Panc1 (cell line): ENCODE measurements at places on chromosomes 2 and 18.

DNA sequence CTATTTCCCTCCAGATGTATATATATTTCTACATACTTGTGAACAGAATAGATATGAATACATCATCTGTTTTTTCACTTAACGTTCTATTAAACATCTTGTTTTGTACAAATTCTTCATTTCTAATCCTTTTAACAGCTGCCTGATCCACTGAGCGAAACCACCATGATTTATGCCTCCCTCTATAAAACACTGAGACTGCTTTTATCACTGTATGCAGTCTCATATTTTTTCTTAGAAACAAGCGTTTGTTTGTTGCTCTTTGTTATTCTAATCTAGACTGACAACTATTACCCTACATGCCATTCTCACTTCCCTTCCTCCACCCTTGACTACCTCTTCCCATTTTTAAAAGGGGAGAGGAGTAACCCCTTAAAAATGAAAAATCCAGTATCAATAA lies 88.2 kb downstream of the DTNB start:
- no peak overlapping the region for H3K27ac ChIP-seq
- no peak overlapping the region for H3K4me3 ChIP-seq
- H3K4me1 ChIP-seq, result no peaks in the 10 kb centered on the region
- DNase-seq, result no peak
- no peaks in the 10 kb centered on the region for H3K27me3 ChIP-seq

DNA sequence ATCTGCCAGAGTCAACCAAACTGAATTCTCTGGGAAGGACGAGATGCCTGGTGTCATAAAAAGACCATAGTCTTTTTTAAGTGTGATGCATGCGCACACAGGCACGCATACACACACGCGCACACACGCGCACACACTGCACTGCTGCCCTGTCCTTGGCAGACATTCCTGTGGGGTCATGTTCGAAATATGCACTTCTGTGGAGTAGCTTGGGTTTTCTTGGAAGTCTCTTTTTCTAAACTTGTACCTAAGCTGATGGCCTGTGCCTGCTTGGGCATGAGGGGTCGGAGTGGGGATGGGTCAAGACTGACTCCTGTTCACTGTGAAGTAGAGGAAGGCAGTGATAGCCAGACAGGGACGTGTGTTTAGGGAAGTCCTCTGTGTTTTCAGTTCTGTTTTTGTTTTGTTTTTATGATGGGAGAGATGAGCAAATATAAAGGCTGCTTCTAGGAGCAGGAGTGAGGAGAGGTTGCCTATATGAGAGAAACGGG lies 4.0 kb upstream of the RMC1 start:
- no peak overlapping the region for H3K4me3 ChIP-seq
- H3K27ac ChIP-seq, result no peak overlapping the region
- H3K27me3 ChIP-seq, result no peaks in the 10 kb centered on the region
- peaks cover 6% of the 10 kb centered on the region; the same call in 1 of the 2 replicates for H3K4me1 ChIP-seq
- no peak for DNase-seq

DNA sequence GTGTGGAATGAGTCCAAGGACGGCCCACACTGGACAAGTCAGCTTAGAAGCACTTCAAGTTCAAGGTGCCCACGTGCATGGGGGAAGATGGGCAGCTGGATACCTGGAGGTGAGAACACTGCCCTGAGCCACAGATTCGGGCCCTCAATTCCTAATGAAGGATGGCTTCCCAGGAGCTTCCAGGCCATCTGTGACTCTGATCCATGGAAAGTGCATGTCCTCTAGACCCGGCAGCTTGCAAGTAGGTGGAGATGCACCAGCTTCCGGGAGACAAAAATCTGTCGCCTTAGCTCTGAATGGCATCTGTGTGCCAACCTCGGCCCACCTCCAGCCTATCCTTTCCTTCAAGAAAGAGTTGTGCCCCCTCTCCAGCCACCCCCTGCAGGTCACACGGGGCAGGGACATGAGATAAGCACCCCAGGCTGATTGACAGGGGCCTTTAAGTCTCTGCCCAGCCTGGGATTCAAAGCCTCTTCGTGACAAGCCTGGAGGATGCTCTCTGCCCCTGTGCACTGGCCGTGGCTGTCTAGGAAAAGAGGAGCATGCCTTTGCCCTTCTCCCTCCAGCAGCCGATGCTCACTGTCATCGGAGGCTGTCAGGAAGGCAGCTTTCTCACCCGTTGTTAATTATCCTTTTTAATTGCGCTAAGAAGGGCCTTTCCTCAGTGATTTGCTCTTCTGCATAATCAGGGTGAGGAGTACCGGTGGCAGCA lies 65.5 kb downstream of the BIN1 start:
- H3K27me3 ChIP-seq, result no peaks in the 10 kb centered on the region
- no peak overlapping the region for H3K4me3 ChIP-seq
- no peaks in the 10 kb centered on the region for H3K4me1 ChIP-seq
- no peak overlapping the region for H3K27ac ChIP-seq

DNA sequence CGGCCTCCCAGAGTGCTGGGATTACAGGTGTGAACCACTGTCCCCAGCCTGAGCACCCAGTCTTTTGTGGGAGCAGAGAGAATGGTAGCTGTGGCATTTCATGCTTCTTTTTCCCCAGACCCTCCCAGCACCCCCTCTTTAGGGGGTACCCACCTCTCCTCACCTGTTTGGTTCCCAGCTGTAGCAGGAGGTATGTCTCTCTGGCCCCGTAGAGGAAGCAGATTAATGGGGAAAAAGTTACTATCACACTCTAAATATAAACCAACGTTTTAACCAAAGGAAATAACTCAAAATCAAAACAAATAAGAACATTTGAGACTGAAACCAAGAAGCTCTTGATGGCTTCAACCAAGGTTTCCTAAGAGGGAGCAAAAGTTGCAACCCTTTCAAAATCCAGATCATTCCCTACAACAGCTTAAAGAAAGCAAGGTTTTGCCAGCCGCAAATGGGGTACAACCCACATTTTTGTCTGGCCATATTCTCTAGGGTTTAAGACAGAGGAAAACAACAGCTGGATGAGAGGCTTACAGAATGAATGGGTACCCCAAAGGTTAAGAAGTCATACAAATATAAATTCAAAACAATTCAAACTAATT lies 8.0 kb downstream of the RNF125 start:
- H3K4me3 ChIP-seq, result no peak overlapping the region
- H3K36me3 ChIP-seq, result no peaks in the 10 kb centered on the region
- no peaks in the 10 kb centered on the region for H3K4me1 ChIP-seq
- DNase-seq, result no peak

DNA sequence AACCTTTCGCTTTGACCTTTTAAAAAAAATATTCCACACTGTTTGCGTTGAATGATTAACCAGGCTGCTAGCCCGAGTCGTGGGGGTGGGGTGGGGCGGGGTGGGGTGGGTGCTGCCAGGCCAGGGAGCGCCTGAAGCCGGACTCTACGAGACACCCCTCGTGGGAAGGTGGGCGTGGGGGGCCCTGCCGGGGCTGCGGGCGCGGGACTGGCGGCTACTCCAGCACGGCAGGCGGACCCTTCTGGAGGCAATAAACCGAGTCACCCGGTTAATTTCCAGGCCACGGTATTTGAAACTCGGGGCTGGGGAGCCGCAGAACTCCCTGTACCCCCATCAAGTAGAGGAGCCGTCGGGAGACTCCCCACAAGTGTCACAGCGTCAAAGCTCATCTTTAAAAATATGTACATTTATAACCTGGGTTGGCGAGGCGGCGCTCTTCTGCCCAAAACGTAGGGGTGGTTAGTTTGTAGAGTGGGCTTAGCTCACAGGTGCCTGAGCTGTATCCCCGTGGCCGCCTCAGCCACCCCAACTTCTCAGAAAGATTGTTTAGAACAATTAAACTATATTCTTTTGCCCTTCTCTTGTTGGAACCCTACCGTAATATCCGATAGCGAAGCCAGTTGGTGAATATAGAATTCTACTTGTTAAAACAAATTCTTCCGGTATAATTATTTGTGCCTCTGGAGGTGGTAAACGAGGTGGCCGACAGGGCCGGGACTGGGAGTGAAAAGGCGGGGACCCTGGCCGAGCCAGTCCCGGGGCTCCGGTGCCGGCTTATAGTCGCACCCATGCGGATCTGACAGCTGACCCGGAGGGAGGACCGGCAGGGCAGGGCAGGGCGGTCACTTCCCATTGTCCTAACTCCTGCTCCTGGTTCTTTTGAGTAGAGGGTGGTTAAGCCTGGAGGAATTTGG lies 1.4 kb downstream of the B3GNT2 start:
- DNase-seq, result no peak
- peak overlapping the region; percentile 26; the same call in 1 of the 2 replicates for H3K27ac ChIP-seq
- peaks cover 17% of the 10 kb centered on the region; the same call in 1 of the 2 replicates for H3K4me1 ChIP-seq
- H3K4me3 ChIP-seq, result peak overlapping the region; percentile 91
- H3K27me3 ChIP-seq, result no peaks in the 10 kb centered on the region
- no peaks in the 10 kb centered on the region; the same call in 1 of the 2 replicates for H3K36me3 ChIP-seq

GRCh38 chr18:13530879-13531387 lies 195.4 kb downstream of the FAM210A start:
- no peak overlapping the region for H3K27ac ChIP-seq
- H3K27me3 ChIP-seq, result peaks cover 20% of the 10 kb centered on the region
- H3K4me1 ChIP-seq, result no peaks in the 10 kb centered on the region
- H3K4me3 ChIP-seq, result no peak overlapping the region
- peak; percentile 7 for DNase-seq

- no peaks in the 10 kb centered on the region for H3K27me3 ChIP-seq
- no peaks in the 10 kb centered on the region for H3K4me1 ChIP-seq
- H3K4me3 ChIP-seq, result no peak overlapping the region
- no peaks in the 10 kb centered on the region for H3K36me3 ChIP-seq
These were observed 378.2 kb downstream of the OSR1 start for GRCh38 chr2:18980104-18980785.

GRCh38 chr2:233402789-233403188 lies 48.5 kb downstream of the DGKD start:
- H3K4me1 ChIP-seq, result no peaks in the 10 kb centered on the region; the same call in 1 of the 2 replicates
- no peak for DNase-seq
- no peaks in the 10 kb centered on the region for H3K27me3 ChIP-seq

- no peak overlapping the region for H3K4me3 ChIP-seq
- H3K27ac ChIP-seq, result peak overlapping the region; percentile 64; the same call in 1 of the 2 replicates
- no peaks in the 10 kb centered on the region for H3K36me3 ChIP-seq
- H3K27me3 ChIP-seq, result no peaks in the 10 kb centered on the region
These were observed 221.1 kb downstream of the ANAPC1 start for GRCh38 chr2:111662771-111663470.

DNA sequence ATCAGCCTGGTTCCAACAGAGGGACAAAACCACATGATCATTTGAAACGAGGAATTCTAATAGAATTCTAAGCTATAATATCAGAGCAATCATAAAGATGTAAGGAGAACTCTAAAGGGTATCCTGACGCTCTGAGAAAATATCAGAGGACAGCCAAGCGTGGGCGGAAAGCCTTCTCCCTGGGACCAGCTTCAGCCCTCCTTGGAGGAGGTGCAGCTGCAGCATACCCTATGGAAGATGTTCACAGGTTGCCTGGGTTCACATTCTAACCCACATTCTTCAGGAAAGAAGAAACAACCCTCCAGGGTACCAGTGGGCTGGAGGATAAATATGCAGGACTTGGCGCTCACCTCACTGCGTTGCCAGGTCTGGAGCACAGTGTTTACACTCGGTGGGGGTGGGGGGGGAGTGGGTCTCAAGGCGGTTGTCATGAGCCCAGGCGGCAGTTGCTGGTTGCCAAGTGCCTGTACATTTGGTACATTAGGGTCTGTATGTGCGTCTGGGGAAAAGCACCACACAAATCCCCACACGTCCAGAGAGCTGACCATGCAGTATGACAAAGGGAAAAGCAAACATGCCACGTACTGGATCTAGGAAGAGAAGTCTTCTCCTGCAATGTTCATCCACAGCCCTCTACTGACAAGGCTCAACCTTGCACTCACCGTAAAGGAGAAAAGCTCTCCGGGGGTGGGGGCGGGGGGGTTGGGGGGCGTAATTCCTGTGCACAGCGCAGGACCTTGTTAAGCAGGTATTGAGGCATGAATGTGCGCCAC lies 80.5 kb downstream of the CDH19 start:
- H3K4me1 ChIP-seq, result peaks cover 2% of the 10 kb centered on the region; the same call in 1 of the 2 replicates
- peak overlapping the region; percentile 33 for H3K4me3 ChIP-seq
- no peak for DNase-seq
- no peak overlapping the region for H3K27ac ChIP-seq

DNA sequence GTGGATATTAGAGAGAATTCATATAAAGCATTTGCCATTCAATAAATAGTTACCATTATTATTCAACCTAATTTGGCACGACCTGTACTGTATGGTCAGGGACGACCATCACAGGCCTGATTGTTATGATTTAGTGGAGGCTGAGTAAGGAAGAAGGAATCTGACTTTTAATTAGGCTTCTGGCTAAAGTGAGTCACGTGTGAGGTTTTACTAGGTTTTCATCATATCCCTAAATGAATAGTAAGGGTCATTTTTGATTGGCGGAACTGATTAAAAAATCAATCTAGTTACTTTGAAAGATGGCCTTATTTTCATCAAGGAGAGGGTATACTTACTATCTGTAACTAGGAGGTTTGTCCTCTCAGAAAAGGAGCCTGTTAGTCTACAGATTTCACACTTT lies 143.4 kb downstream of the ADCYAP1 start:
- H3K4me3 ChIP-seq, result no peak overlapping the region
- no peaks in the 10 kb centered on the region for H3K4me1 ChIP-seq
- no peaks in the 10 kb centered on the region for H3K27me3 ChIP-seq

GRCh38 chr2:42340045-42340937 lies 20.7 kb downstream of the COX7A2L start:
- no peak for DNase-seq
- no peaks in the 10 kb centered on the region for H3K27me3 ChIP-seq
- H3K36me3 ChIP-seq, result peaks cover 6% of the 10 kb centered on the region
- no peak overlapping the region for H3K4me3 ChIP-seq

GRCh38 chr18:69882965-69883668 lies 64.6 kb downstream of the CD226 start:
- no peak overlapping the region for H3K4me3 ChIP-seq
- no peaks in the 10 kb centered on the region for H3K4me1 ChIP-seq
- H3K36me3 ChIP-seq, result no peaks in the 10 kb centered on the region

GRCh38 chr2:173652767-173653431 lies 298.2 kb downstream of the CDCA7 start:
- H3K27me3 ChIP-seq, result no peaks in the 10 kb centered on the region
- no peaks in the 10 kb centered on the region for H3K36me3 ChIP-seq
- H3K27ac ChIP-seq, result peak overlapping the region; percentile 82
- H3K4me1 ChIP-seq, result peaks cover 30% of the 10 kb centered on the region

GRCh38 chr2:215499331-215499730 lies 63.5 kb upstream of the FN1 start:
- no peak for DNase-seq
- H3K4me1 ChIP-seq, result no peaks in the 10 kb centered on the region
- H3K4me3 ChIP-seq, result no peak overlapping the region
- H3K27me3 ChIP-seq, result no peaks in the 10 kb centered on the region
- no peaks in the 10 kb centered on the region for H3K36me3 ChIP-seq

GRCh38 chr2:234932591-234933168 lies 19.1 kb upstream of the SH3BP4 start:
- H3K27ac ChIP-seq, result no peak overlapping the region
- H3K4me1 ChIP-seq, result no peaks in the 10 kb centered on the region
- H3K4me3 ChIP-seq, result no peak overlapping the region
- no peak for DNase-seq

DNA sequence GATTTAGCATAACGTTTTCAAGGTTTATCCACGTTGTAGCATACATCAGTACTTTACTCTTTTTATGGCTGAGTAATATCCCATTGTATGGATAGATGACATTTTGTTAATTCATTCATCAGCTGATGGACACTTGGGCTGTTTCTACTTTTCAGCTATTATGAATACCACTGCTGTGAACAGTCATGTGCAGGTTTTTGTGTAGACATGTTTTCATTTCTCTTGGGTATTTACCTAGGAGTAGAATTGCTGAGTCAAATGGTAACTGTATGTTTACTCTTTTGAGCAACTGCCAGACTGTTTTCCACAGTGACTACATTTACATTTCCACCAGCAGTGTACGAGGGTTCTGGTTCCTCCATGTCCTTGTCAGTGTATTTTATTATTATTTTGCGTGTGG lies 33.9 kb downstream of the COX7A2L start:
- H3K36me3 ChIP-seq, result peaks cover 24% of the 10 kb centered on the region
- H3K4me1 ChIP-seq, result peaks cover 8% of the 10 kb centered on the region
- H3K27me3 ChIP-seq, result no peaks in the 10 kb centered on the region
- H3K27ac ChIP-seq, result no peak overlapping the region
